ENCODE measurements at places on chromosomes 13 and 19. TPM values are rescaled to one million over a fixed set of nuclear protein-coding genes. Genes with fewer than 3 reads are reported as not detected.

ZNF560 gene
- 0.39 TPM for total RNA-seq

HTR2A gene
- total RNA-seq = 0.26 TPM

ZNF564 gene
- 12.3 TPM for total RNA-seq

POSTN gene
- total RNA-seq = 98.8 TPM

UGGT2 gene
- total RNA-seq = 72.3 TPM

S1PR5 gene
- under 0.01 TPM for total RNA-seq

ZNF578 gene
- 9.8 TPM for total RNA-seq

SERP2 gene
- total RNA-seq = 6.8 TPM

RPL18 gene
- total RNA-seq = 1,190 TPM

CEACAM7 gene
- total RNA-seq = not detected

Measured in articular chondrocyte of knee joint (primary cell).